ENCODE measurements at places on chromosomes 16 and 17.

DNA sequence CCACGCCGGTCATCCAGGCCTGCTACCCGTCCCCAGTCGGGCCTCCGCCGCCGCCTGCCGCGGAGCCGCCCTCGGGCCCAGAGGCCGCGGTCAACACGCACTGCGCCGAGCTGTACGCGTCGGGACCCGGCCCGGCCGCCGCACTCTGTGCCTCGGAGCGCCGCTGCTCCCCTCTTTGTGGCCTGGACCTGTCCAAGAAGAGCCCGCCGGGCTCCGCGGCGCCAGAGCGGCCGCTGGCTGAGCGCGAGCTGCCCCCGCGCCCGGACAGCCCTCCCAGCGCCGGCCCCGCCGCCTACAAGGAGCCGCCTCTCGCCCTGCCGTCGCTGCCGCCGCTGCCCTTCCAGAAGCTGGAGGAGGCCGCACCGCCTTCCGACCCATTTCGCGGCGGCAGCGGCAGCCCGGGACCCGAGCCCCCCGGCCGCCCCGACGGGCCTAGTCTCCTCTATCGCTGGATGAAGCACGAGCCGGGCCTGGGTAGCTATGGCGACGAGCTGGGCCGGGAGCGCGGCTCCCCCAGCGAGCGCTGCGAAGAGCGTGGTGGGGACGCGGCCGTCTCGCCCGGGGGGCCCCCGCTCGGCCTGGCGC, 2.4 kb downstream of the HIC1 start:
- DNase-seq, result no peak

DNA sequence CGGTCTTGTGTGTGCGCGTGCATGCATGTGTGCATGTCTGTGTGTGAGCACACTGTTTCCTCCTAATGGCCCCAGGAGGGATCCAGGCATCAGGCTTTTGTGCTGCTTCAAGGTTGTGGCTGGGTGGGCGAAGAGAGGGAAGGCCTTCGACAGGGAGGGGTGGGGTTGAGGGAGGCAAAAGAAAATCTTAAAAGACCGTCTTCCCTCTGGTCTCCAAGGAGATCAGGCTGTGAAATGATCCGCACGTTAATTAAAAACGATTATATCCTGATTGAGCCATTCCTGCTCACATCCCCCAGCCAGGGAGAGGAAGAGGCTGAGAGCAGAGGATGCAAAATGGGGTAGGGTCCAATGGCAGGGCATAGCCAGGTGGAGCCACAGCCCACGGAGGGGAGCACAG, 46.9 kb downstream of the RAI1 start:
- DNase-seq, result no peak

DNA sequence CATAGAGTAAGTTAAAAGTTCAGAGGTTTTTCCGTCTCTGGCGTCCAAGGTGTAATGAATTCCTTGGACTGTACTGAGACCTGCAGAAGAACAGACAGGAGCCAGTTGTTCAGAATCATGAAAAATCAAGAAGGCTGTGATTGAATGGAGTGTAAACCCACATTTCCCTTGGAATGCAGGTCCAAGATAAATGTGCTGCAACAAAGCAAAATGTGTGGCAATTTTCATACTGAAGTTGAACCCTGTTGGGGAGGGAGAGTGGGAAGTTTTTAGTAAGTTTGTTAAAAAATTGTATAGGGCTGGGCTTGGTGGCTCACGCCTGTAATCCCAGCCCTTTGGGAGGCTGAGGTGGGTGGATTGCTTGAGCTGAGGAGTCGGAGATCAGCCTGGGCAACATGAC, 21.4 kb downstream of the GGNBP2 start:
- no peak for DNase-seq

GRCh38 chr16:85146922-85147651, 34.8 kb upstream of the CIBAR2 start:
- DNase-seq, result no peak

GRCh38 chr17:13024016-13024415, 6.2 kb upstream of the ELAC2 start:
- no peak for DNase-seq
